Small intestine (tissue), 16 donors: ENCODE measurements at places on chromosomes 16 and 17. TPM values are rescaled to one million over a fixed set of nuclear protein-coding genes. Genes with fewer than 3 reads are reported as not detected.

GRCh38 chr16:10871157-10871991 lies 5.6 kb upstream of the CIITA start:
- H3K27ac ChIP-seq = no peak overlapping the region
- peak; percentile 90 for DNase-seq
- H3K4me1 ChIP-seq = no peaks in the 10 kb centered on the region
- peaks cover 2% of the 10 kb centered on the region for H3K27me3 ChIP-seq

- no peaks in the 10 kb centered on the region for H3K4me1 ChIP-seq
- H3K36me3 ChIP-seq = peaks cover 68% of the 10 kb centered on the region
- no peaks in the 10 kb centered on the region for H3K27me3 ChIP-seq
- H3K27ac ChIP-seq = no peak overlapping the region
Measured at GRCh38 chr17:39485555-39485954, 24.3 kb downstream of the CDK12 start.

DNA sequence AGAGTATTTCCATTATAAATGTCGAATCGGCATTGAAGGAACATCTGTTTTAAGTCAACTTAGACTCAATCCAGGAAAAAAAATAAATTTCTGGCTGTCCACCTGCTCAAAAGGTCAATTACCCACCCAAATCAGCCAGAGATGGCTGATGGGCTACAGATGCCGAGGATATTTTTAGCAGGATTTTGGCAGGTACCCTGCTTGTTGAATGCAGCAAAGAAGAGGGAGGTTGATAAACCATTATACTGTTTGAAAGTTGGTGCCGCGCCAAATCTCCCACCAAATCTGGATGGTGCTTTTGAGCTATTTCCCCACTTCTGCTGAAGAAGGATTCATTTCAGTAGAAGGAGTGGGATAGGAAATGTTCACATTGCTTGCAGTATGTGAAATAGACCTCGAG lies 537.7 kb downstream of the MAF start:
- H3K27ac ChIP-seq = no peak overlapping the region
- H3K36me3 ChIP-seq = no peaks in the 10 kb centered on the region
- no peak overlapping the region for H3K4me3 ChIP-seq
- no peak for DNase-seq

DNA sequence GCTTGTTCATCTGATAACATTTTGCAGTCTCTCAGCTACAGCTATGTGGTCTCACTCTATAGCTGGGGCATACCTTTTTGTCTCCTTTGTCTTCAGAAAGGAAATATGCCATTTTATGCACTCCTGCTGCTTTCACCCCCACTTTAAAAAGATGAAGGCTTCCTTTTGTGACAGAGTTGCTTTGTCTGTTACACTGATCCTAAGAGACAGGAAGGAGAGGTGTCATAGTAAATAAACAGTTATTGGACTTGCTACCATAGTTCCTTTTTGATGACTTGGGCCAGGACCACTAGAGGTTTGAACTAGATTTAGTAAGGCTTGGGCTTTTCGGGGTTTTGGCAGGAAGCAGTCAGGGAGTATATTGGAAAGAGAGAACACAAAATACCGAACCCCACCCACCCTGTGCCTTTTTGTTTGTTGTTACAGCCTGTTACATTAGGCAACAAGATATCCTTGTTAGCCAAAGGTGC lies 1.8 kb upstream of the METTL9 start:
- H3K27me3 ChIP-seq = no peaks in the 10 kb centered on the region
- H3K27ac ChIP-seq = no peak overlapping the region
- no peak overlapping the region for H3K4me3 ChIP-seq
- DNase-seq = no peak
- no peaks in the 10 kb centered on the region for H3K36me3 ChIP-seq
- no peaks in the 10 kb centered on the region for H3K4me1 ChIP-seq

DNA sequence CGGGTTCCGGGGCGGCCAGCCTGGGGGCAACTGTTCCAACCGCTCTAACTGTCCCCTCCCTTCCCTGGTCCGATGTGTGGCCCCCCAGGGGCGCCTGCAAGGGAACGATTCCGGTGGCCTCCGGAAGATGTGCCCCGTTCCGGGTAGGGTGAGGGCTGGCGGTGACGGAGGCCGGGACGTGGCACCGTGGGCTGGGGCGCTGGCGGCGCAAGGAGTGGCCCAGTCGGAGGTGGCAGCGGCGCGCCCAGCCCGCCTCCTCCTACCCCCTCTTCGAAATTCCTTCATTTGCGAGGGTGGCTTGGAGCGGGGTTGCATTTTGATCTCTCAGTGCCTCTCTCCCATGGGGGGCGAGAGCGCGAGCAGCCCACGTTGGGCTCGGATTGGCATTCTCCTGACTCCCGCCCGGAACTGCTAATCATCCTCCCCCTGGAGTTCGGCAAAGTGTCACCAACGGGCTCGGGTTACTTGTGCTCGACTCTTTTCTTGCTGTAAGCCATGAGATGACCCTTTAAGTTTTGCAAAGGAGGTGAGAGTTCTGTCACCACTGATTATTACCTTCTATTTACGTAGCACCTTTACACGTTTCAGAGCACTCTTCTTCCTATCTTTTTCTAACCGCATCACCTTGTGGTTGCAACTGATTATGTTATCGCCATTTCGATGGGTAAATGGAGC lies 622 bp downstream of the NDEL1 start:
- peaks cover 10% of the 10 kb centered on the region for H3K36me3 ChIP-seq

GRCh38 chr17:49361129-49361901 lies 735 bp downstream of the ZNF652 start:
- H3K27ac ChIP-seq = peak overlapping the region; percentile 81
- no peaks in the 10 kb centered on the region for H3K27me3 ChIP-seq
- peaks cover 20% of the 10 kb centered on the region for H3K4me1 ChIP-seq
- peak overlapping the region; percentile 97 for H3K4me3 ChIP-seq
- H3K36me3 ChIP-seq = no peaks in the 10 kb centered on the region
- peak; percentile 66 for DNase-seq

- no peak overlapping the region for H3K27ac ChIP-seq
- no peak overlapping the region for H3K4me3 ChIP-seq
- H3K27me3 ChIP-seq = no peaks in the 10 kb centered on the region
- no peaks in the 10 kb centered on the region for H3K4me1 ChIP-seq
- H3K36me3 ChIP-seq = no peaks in the 10 kb centered on the region
Measured at GRCh38 chr17:19368229-19368628, 5.7 kb upstream of the B9D1 start.

DNA sequence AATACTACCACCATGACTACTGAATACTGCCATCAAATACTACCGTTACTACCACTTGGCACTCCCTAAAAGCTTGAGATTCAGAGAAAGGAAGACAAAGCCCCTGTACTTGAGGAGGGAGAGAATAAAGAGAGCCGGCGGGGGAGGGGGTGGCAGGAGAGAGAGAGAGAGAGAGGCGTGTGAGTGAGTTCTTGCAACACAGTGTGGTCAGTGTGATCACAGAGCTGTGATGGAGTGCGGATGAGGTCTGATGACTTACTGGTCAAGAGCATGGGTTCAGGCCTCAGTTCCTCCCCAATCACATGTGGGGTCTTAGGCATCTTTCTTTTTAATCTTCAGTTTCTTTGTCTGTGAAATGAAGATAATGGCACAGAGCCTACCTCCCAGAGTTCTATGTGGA lies 19.2 kb downstream of the PRKCB start:
- H3K27ac ChIP-seq = no peak overlapping the region
- H3K4me3 ChIP-seq = no peak overlapping the region
- DNase-seq = no peak

DNA sequence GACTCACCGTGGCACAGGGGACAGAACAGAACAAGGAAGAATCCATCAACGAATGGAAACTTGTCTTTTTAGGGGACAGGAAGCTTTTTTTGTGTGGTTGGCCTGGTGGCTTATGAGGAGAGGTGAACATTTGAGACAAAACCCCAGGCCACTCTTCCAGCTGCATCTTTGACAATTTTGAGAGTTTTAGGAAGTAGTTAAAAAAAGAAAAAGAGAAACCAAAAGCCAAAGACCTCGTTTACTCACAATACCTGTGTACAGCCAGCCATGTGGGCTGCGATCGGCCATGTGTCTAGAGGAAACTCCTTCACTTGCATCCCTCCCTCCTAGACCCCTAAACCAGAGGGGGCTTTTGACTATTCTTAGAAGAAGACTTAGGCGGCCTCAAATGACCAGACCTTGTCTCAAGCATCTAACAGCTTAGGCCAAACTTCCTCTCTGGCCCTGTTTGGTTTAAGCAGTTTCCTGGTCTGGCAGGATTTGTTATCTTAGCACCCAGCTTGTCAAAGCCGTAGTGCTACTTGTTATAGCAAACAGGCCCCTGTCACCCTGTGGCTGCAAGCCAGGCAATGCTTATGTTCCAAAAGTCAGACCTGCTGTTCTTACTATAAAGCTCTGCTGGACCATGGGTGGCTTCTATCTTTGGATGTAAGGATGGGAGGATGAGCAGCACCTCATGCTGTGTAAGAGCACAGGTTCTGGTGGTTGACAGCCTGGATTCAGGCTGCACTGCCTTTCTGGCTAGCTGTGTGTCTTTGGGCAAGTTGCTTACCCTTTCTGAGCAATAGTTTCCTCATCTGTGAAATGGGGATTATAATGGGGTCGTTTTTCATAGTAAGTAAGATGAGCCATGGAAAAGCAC lies 17.7 kb downstream of the KSR1 start:
- no peak for DNase-seq
- no peaks in the 10 kb centered on the region for H3K27me3 ChIP-seq
- H3K27ac ChIP-seq = peak overlapping the region; percentile 86
- H3K4me3 ChIP-seq = no peak overlapping the region
- H3K36me3 ChIP-seq = no peaks in the 10 kb centered on the region

- H3K4me1 ChIP-seq = no peaks in the 10 kb centered on the region
- H3K36me3 ChIP-seq = no peaks in the 10 kb centered on the region
- peaks cover 17% of the 10 kb centered on the region for H3K27me3 ChIP-seq
- DNase-seq = no peak
Measured at GRCh38 chr16:84826558-84826941, 6.8 kb downstream of the CRISPLD2 start.

DNA sequence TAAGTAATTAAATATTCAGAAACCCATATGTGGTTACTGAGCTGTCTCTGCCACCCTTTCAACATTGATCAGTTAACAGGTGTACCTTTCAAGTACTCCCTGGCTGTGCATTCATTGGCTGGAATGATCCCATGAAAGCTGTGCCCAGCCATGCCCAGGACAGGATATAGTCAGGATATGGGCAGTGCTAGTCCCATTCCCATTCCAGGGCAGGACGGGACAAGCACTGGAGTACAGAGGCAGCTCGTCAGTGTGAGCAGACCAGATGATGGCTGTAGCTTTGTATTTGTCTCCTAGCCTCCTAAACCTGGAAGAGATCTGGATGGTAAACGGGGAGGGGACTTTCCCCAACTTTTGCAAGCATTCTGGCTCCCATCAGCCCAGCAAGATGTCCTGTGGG lies 22.5 kb downstream of the HEATR3 start:
- H3K36me3 ChIP-seq = peaks cover 15% of the 10 kb centered on the region
- DNase-seq = no peak
- no peak overlapping the region for H3K4me3 ChIP-seq
- H3K27ac ChIP-seq = no peak overlapping the region

DNA sequence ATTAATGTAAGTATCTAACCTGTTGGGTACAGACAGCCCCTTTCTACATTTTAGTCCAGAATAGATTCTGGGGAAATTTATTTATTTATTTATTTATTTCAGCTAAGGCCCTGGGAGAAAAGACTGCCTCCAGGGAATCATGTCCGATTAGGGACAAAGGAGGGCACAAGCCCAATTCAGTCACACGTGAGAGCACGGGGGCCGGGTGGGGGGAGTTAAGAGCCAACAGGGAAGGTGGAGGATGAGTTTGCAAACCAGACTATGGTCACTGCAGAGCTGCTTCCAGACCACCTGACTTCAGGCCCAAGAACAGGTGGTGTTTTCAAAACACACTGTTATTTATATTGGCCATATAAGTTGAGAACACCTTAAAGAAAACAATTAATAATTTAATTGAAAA lies 1.6 kb upstream of the ZFHX3 start:
- no peaks in the 10 kb centered on the region for H3K36me3 ChIP-seq
- H3K27me3 ChIP-seq = no peaks in the 10 kb centered on the region
- peaks cover 4% of the 10 kb centered on the region for H3K4me1 ChIP-seq
- H3K27ac ChIP-seq = no peak overlapping the region
- no peak overlapping the region for H3K4me3 ChIP-seq

GRCh38 chr17:42178817-42179216 lies 2.1 kb downstream of the KCNH4 start:
- no peak overlapping the region for H3K27ac ChIP-seq
- H3K36me3 ChIP-seq = no peaks in the 10 kb centered on the region
- peaks cover 44% of the 10 kb centered on the region for H3K27me3 ChIP-seq

DNA sequence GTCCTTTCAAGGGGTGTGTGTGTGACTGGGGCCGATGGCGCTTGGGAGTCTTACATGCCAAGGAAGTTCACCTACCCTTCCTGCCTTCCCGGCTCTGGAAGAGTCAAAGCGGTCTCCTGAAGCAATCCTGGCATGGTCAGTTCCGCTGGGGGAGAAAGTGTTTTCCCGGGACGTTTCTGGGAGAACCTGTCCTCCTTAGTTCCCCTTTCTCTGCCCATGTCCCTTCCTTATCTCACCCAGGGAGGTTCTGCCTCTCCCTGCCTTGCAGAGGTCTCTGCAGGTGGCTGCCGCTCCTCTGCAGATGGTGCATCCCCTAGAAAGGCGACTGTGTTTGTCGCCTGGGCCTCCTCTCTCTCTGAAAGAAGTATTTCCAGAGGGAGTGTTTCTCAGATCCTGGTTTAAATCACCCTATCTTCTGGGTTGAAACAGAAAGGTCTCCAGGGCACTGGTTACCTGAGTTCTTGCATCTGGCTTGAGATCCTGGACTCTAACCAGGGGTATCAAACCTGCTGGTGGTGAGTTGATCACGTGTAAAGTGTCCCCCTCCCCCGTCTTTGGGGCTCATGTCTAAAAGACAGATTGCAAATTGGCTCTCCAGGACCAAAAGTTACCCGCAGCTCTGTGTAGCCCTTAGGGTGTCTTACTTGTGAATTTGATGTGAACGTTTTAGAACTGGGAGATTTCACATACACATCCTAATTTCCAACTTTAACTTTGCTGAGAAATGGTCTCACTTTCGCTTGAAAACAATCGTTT lies 1.9 kb downstream of the PRKCB start:
- no peak overlapping the region for H3K4me3 ChIP-seq
- DNase-seq = no peak
- no peak overlapping the region for H3K27ac ChIP-seq
- H3K36me3 ChIP-seq = no peaks in the 10 kb centered on the region

- H3K36me3 ChIP-seq = no peaks in the 10 kb centered on the region
- peaks cover 47% of the 10 kb centered on the region for H3K27me3 ChIP-seq
- DNase-seq = no peak
- no peak overlapping the region for H3K4me3 ChIP-seq
- H3K27ac ChIP-seq = no peak overlapping the region
Measured at GRCh38 chr16:2786061-2786825, 1.1 kb downstream of the PRSS33 start.

- no peaks in the 10 kb centered on the region for H3K4me1 ChIP-seq
- no peak for DNase-seq
- H3K4me3 ChIP-seq = peak overlapping the region; percentile 46
- H3K36me3 ChIP-seq = no peaks in the 10 kb centered on the region
Measured at GRCh38 chr17:44830359-44831288, 537 bp upstream of the GJC1 start.

GRCh38 chr17:76535788-76536510 lies 1.6 kb downstream of the CYGB start:
- no peaks in the 10 kb centered on the region for H3K27me3 ChIP-seq
- no peaks in the 10 kb centered on the region for H3K36me3 ChIP-seq
- peak overlapping the region; percentile 35 for H3K4me3 ChIP-seq
- no peak overlapping the region for H3K27ac ChIP-seq

The GP2 gene
- polyA plus RNA-seq = 17.6 TPM
